ENCODE measurements at places on chromosomes 12 and 14.

- DNase-seq, result no peak
Measured at GRCh38 chr14:74265301-74265965, 26.2 kb downstream of the VSX2 start.

DNA sequence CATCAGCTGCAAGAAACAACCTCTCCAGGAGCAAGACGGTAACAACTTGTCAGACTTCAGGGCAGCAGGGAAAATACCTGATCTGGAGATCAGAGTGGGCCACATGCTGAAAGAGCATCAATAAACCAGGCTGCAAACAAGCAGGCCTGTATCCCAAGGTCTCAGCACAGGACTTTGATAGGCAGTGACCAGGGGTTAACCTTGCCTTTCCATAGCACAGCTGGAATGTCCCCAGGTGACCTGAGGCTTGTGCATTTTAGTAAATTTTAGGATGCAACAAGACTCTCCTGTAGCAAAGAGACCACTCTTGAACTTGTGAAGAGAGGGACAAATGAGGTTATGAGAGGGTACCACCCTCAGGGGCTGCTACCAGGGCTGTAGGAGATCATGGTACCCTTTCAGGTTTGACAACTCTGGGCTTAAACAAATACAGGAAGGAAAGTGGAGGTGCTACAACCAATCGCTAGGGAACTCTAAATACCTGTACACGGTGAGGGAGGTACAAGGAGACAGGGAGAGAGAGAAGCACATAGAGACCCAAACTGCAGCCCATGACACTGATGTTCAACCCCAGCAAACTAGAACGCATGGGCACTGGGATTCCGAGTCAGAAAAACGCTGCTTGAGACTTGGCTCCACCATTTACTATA, 95.4 kb upstream of the EVL start:
- DNase-seq, result no peak

DNA sequence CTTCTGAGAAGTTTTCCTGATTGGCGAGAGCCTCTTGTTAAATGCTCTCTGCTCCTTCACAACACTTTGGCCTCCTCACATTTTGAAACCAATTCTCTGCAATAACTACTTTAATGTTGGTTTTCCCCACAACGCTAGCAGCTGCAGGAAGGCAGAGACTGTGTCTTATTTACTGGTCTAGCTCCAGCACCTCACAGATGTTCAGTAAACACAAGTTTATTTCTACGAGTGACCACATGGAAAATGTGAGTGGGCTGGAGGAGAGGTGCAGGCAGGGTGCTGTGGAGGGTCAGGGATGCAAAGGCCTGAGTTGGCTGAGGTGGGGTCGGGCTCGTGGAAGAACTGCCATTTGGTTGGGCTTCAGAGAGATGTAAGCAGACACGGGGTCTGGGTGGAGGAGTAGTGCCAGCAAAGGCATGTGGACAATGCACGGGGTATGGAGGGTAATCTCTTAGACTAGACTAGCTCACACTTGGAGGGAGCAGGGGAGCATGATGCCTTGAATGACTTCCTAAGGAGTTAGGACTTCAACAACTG, 117.4 kb upstream of the RTL1 start:
- no peak for DNase-seq

GRCh38 chr12:48966177-48966895, 5.2 kb downstream of the WNT10B start:
- no peak for DNase-seq

- no peak for DNase-seq
Measured at GRCh38 chr14:85479771-85480170, 50.2 kb upstream of the FLRT2 start.

DNA sequence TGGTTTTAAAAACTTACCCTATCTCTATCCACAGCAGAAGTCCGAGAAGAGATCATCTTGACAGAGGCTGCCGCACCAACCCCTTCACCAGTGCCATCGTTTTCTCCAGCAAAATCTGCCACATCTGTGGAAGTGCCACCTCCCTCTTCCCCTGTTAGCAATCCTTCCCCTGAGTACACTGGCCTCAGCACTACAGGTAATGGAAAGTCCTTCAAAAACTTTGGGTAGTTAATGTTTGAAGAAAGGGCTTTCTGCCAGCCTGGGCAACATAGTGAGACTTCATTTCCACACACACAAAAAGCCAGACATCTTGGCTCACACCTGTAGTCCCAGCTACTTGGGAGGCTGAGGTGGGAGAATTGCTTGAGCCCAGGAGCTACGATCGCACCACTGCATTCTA, 41.6 kb upstream of the RIC8B start:
- no peak for DNase-seq

DNA sequence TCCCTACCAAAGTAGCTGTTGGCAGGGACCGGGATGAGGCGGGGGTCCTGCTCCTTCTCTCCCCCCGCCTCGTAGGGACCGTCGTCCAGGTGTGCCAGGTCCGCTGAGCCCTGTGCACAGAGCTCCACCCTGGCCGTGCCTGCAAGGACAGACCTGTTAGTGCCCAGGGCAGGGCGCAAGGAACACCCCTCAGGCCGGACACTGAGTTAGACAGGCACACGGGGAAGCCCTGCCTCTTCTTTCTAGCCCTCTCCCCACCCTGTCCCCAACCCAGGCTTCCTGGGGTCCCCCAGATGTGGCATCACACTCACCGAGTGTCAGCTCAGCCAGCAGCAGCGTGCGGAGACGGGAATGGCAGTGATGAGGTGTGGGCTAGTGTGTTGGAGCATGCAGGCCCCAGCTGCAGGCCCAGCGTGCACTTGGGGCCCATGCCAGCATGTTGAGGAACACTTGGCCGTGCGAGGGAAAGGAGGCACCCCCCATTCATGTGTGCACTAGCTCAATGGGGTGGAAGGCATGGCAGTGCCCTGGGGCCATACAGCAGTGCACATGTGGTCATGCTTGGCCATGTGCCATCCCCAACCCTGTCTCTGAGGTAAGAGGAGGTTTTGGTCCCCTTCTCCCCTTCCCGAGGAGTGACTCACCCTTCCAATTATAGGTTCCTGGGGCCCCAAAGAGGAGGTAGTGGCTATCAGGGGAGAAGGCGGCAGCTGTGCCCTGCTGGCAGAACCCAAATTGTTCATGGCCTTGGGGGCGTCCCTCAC, 7.3 kb downstream of the ITGA7 start:
- no peak for DNase-seq

DNA sequence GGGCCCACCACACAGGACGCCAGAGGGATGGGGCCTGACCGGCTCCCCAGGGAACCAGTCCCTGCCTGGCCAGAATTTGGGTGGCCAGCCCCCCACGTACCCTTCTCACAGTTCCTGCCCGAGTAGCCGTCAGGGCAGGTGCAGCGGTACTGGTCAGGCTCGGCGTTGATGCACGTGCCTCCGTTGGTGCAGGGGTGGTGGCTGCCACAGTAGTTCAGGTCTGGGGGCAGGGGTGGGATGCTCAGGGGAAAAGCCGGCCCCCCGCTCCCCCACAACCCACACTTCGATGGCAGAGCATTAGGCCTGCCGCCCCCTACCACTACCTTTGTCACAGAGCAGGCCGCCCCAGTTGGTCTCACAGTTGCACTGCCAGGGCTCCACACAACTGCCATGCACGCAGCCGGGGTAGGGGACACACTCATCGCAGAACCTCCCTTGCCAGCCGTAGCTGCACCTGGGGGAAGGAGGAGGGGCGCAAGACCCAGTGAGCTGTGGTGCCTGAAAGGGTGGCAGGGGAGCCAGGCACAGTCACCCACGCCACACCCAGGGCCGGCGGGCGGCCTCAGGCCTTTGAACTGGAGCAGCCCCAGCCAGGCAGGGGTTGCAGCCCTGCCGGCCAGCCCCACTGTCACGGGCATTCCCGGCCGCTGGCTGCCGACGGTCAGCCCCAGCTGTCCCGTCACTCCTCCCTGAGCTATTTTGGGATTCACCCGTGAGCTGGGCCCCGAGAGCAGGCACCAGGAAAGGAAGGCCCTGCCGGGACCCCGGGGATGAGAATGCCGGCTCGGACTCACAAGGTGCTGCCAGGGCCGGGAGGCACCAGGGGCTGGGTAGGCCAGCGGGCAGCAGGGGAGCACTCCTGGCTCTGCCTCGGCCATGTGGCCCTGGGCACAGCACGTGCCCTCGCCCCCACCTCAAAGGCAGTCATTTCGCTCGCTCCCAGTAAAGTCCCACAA, 16.5 kb downstream of the JAG2 start:
- no peak for DNase-seq

DNA sequence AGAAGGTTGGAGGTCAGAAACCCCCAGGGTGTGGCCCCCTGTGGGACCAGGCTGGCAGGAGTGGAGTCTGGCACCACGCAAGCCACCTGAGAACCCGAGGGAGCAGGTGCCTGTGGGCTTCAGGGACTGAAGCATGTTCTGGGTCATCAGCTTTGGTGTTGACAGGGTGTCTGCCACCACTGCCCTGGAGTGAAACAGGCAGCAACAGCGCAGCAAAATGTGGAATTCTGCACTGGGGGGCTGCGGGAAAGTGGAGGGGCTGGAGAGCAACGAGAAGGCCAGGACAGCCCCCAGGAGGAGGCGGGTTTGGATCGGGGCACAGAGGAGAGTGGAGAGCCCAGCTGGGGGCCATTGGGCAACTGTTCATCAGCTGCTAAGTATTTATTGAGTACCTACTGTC, 15.9 kb downstream of the PHETA1 start:
- DNase-seq, result no peak

GRCh38 chr14:44914849-44915248, 46.9 kb downstream of the KLHL28 start:
- no peak for DNase-seq

DNA sequence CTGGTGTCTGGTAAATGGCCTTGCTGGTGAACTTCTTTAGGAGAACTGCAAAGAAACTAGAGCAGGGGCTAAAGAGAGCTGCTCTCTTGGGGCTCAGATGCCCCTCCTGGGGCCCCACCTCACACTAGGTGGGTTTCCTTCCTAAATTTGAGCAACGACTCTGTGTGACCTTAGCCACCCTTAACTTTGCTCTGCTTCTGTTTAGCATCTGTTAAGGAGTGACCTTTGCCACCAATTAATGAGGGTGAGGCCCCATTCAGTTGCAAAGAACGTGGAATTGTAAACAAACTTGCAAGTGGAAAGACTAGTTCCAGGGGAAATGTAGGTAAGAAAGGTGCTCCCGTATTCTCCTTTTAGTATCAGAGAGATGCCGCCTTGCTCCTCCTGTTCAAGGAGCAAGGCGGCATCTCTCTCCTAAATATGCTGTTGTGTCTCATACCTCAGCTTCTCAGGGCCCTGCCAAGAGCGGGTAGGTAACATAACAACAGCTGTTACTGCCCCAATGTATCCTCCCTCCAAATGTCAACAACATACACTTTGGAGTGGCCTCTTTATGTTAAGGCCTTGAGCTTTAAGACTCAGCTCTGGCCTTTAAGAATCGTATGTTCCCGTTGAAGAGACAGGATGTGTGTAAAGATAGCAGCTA, 77.6 kb upstream of the FUT8 start:
- DNase-seq, result no peak

- no peak for DNase-seq
Measured at GRCh38 chr12:52274521-52275120, at the start of gene KRT86. Gene KRT86, plus strand, starts transcription at chr12:52274645. Its CDS starts 27,272 bp downstream, at chr12:52301917.

GRCh38 chr14:101501341-101501740, 60.0 kb upstream of the DIO3 start:
- no peak for DNase-seq

- no peak for DNase-seq
Measured at GRCh38 chr12:27966870-27967269, 5.7 kb downstream of the PTHLH start.

DNA sequence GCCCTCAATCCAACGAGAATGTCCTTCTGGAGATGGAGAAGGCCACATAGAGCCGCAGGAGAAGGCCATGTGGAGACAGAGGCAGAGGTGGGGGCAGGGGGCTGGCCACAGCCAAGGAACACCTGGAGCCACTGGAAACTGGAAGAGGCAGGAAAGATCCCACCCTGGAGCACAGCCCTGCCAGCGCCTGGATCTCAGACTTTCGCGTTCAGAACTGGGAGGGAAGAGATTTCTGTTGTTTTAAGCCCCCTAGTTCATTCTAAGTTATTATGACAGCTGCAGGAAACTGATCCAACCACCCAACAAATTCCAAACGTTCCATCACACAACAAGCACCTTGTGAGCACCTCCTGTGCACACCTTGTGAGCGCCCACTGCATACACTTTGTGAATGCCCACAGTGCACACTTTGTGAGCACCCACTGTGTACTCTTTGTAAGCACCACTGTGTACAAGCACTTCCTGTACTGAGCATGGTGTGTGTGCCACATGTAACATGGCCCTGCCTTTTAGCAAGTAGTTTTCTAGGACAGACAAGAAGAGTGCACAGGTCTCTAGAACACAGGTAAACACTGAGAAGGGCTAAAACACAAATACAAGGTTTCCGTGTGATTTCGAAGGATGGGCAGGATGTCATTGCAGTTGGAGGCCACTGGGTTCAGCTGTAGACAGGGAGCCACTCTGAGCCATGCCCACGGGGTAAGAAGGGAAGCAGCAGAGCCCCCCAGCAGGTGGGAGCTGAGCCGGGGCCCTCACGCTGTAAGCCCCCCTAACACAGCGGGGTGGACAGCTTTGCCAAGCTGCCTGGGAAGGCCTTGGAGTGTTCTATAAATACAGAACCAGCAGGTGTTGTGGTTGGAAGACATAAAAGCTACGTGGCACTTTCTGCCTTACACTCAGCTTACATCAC, 15.4 kb downstream of the RIMBP2 start:
- DNase-seq, result no peak

DNA sequence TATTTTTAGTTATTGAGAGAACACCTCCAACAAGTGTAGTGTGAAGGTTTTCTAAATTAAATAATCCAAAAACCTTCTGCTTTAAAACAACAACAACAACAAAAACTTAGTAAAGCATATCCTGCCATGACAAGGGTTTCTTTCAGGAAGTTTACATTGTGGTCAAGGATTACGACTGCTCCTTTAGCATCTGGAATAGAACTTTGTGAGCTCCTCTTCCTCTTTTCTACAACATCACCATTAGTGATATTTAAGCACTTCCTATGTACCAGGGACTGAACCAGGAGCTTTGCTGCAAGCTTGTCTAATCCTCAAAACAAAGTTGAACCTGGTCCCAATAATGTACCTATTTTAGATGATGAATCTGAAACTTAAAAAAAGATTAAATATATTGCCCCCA, 315.4 kb upstream of the KITLG start:
- DNase-seq, result no peak

DNA sequence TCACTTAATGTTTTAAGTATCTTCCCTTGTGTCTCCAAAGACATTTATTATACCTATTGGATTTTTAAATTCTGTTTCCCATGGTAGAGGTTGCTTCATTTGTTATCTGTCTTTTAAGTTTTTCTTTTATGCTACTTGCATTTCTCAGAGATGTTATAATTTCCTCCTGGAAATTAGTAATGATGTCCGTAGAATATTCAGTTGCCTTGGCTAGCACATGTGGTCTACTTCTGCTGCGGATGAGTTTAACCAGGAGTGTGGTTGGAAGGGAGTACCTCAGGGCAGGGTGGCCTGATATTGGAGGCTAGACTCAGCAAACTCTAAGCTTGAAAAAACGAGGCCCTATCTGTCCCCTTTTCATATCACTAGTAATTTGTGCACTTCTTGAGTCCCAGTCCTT, 8.8 kb upstream of the EVL start:
- no peak for DNase-seq

DNA sequence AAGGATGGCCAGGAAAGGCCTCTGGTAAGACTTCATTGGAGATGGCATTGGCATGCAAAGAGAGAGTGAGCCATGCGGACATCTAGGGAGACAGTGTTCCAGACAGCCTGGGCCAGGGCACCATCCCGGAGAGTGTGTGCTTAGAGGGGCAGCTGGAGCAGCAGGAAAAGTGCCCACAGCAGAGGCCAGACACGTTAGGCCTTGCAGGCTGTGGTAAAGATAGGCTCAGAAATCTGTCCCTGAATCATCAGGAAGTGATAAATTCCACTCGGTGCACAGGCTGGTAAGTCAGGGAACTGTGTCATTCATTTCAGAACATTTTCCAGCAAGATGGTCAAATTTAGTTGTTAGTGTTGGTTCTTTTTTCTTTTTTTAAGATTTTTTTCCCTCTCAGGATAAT, 8.8 kb downstream of the GALNT16 start:
- DNase-seq, result no peak

- DNase-seq, result no peak
Measured at GRCh38 chr12:109858764-109859163, 21.6 kb downstream of the GLTP start.

Data from activated T-cell treated with anti-CD3 and anti-CD28 coated beads for 24 hours (primary cell).